ENCODE measurements at places on chromosomes 13 and 19. TPM values are rescaled to one million over a fixed set of nuclear protein-coding genes. Genes with fewer than 3 reads are reported as not detected.

DNA sequence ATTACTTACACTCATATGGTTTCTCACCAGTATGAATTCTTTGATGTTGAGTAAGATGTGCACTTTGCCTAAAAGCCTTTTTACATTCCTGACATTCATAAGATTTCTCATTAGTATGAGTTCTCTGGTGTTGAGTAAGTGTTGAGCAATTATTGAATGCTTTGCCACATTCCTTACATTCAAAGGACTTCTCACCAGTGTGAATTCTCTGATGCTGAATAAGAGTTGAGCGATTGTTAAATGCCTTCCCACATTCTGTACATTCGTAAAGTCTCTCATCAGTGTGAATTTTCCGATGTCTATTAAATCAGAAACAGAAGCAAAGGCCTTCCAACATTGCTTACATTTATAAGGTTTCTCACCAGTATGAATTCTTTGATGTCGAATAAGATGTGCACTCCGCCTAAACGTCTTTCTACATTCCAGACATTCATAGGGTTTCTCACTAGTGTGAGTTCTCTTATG is 14.2 kb upstream of the ZFP30 start:
- DNase-seq: no peak

DNA sequence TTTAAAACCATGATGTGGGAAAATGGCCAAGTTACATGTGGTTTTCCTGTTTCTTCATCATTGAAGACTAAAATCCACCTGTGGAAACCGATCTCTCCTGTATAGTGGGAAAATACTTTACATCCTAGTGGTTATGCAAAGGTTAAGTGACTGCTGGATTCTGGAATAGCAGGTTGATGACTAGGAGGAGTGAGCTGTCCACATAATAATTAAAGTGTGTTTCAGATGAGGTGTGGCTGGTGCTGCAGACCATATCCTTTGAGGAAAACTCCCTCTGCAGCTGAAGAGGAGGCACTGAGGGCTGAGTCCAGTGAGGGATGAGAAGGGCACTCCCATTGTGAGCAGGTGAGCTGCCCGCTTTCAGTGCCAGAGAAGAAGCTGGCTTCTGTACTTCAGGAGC is 43.2 kb downstream of the DCLK1 start:
- DNase-seq: no peak

GRCh38 chr19:12611361-12611699 is 610 bp downstream of the ZNF791 start:
- DNase-seq: no peak

DNA sequence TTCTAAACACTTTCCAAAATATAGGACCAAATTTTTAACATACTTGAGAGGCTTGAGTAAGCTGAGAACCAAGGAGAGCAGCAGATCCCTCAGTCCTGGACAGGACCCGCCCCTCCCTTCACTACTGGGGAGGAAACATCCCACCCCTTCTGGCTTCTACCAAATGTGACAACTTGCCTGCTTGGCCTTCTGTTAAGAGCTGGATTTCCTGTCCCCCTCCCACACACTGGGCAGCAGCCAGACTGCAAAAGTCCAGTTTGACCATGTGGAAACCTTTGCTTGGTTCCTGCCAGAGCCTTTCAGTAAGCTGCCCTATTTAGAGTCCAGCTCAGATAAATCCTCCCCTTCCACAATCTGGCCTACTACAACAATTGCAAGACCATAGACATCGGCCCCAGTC is 84.3 kb downstream of the FGF14 start:
- no peak for DNase-seq

DNA sequence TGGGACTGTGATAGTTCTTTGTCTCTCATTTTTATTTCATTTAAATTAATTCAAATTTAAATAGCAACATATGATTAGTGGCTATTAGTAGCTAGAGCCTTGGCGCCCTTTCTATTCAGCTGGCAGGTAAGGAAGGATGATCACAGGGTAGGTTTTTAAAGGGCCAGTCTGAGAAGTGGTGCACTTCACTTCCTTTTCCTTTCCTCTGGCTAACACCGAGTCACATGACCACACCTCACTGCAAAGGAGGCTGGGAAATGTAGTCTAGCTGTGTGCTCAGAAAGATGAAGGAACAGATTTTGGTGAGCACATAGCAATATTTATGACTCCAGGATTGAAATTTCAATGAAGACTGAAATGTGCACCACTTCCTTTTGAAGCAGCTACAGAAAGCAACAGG is 128.7 kb downstream of the TSHZ3 start:
- no peak for DNase-seq

OLFM4 gene
- total RNA-seq: 50.1 TPM

Data from vagina (tissue), 2 donors.